ENCODE measurements at places on chromosomes 1 and 21.

DNA sequence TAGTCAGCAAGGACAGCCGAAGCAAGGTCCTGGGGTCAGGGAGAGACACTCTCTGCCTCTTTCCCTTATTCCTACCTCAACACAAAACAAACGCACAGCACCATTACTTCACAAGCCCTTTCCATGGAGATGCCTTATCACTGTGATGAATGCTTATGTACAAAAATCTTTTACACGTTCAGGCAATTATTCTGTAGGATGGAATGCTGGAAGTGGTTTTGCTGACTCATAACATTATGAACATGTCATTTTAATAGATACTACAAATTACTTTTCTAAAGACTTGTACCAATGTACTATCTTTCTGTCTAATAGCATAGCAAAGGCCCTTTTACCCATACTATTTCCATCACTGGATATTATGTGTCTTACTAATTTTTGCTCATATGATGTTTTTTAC, 98.4 kb downstream of the TTLL7 start:
- no peak for DNase-seq

GRCh38 chr1:223492044-223492443, 98.8 kb downstream of the CCDC185 start:
- no peak for DNase-seq

DNA sequence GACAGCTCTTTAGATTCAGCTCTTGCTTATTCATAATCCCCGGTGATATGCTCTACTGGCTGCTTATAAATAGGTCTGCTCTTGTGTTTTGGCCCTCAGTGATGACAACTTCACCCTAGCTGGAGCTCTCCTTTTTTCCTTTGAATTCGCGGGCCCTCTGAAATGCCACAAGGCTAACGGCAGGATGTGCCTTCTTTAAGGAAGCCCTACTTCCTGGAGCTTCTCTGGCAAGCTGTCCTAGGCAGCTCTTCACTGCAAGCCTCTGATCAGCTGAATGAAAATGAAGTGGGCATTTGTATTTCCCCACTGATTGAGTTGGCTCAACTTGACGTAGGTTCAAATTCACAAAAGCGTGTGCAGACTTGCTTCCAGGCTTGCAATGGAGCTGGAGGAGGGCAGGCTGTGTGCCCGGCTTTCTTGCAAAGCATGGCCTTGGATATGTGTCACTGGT, 22.2 kb downstream of the SGIP1 start:
- DNase-seq = no peak

- DNase-seq = no peak
These were observed 61.9 kb downstream of the RHBG start for GRCh38 chr1:156430866-156431265.

DNA sequence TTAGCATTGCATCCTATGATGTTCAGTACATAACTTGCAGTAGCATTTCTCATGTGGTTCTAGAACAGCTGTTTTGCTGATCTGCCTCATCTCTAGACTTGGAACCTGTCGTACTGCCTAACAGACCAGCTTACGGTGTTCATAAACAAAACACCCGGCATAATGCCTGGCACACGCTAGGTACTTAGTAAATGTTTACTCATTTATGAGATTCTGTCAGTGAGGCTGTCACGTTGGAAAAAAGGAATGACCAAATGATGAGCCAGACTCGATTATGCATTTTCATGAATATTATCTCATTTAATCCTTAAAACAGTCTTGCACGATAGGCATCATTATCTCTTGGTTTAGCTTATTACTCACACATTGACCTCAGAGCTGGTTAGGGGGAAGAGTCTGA, 46.4 kb downstream of the CACHD1 start:
- DNase-seq = no peak

DNA sequence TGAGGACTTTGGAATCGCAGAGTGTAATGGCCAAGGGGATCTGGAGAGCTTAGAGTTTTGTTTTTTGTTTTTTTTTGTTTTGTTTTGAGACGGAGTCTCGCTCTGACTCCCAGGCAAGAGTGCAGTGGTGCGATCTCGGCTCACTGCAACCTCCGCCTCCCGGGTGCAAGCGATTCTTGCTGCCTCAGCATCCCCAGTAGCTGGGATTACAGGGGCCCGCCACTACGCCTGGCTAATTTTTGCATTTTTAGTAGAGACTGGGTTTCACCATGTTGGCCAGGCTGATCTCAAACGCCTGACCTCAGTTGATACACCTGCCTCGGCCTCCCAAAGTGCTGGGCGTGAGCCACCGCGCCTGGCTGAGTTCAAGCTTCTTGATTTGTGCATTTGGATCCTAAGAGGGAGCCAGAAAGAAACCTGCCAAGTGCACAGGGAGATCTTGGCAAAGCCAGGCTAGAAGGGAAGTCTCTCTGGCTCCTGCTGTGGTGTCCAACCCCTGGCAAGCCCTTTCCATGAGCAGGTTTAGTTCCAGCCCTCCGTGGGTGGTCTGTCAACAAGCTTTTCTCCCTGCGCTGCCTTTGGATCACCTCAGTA, 852 bp downstream of the FAAH start:
- no peak for DNase-seq

DNA sequence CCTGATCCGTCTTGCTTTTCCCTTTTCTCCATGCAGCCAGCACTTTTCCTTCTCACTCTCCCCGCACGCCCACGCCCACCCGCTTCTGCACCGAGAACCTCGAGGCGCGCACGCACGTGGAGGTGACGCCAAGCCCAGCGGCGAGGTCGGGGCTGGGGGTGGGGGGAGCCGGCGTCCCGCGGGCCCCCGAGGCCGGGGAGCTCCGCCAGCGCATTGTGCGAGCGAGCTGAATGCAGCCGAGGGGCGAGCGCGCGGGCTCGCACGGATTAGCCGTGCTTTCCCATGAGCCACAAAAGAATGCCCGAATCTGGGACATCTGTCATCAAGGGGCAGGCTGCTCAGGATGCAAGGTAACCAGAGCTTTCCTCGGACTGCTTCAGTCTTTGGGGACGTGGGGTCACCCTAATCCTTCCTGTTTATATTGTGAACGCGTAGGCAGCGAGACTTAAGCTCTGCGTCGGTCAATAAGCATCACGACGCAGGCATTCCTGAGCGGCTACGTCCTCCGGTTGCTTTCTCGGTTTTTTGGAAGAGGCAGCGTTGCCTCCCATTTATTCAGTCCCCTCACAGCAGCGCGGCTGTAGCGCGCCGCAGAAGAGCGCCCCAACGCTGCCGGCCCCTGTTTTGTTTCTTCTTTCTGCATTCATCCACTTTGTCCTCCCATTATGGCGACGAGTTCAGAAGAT, 67.3 kb upstream of the AKT3 start:
- peak; percentile 8 for DNase-seq

DNA sequence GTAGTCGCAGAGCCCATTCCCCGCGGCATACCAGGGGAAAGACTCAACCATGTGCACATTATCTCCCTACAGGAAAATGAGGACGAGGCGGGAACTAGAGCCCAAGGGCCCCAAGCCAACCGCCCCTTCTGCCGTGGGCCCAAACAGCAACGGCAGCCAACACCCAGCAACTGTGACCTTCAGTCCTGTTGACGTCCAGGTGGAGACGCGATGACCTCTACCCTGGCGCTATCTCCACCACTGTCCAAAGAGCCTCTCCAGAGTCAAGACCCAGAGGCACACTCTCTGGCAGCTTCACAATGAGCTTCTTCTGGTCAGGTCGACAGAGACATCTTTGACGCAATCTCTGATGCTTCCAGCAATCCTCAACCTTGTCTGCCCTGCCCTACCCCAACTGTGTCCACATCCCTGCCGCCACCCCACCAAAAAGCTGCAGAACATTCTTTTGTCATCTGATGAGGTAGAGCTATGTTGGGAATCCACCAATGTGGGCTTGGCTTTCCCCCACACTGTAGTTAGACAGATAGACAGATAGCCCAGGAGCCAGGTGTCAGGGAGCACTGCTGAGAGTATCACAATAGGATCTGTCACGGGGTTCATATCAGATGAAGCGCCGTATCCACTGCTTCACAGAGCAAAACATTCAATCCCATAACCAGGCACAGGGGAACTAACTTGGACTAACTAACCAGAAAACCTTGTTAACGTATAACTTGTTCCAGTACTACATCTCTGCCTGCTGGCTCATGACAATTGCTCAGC, 37.4 kb upstream of the SRRM1 start:
- DNase-seq = no peak

- DNase-seq = no peak
These were observed 6.0 kb downstream of the COL24A1 start for GRCh38 chr1:86150553-86151055.

- no peak for DNase-seq
These were observed 453 bp downstream of the CDKN2C start for GRCh38 chr1:50970509-50970887.

DNA sequence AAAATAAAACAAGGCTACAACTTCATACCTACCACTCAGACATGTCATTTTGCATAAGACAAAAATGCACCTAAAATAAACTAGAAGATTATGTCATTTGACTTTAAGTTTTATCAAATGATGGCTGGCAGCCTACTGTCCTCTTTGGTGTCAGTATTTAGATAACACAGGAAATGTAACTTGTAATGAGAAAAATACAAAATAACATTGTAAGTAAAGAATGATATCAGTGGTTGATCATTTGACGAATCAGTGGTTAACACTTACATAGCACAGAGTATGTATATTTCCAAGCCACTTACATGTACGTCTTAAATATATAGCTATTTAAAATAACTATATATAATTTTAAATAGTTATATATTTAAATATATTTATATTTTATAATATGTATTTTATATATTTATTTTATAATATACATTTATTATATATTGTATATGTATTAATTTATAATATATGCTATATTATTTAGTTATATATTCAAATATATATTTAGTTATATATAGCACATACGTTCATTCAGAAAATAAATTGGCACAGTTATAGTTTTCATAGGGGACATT, 44.1 kb downstream of the ZNF678 start:
- no peak for DNase-seq

- no peak for DNase-seq
These were observed 15.3 kb upstream of the TRNAU1AP start for GRCh38 chr1:28537457-28538199.

GRCh38 chr1:2783069-2783434, 18.4 kb downstream of the TTC34 start:
- DNase-seq = no peak

DNA sequence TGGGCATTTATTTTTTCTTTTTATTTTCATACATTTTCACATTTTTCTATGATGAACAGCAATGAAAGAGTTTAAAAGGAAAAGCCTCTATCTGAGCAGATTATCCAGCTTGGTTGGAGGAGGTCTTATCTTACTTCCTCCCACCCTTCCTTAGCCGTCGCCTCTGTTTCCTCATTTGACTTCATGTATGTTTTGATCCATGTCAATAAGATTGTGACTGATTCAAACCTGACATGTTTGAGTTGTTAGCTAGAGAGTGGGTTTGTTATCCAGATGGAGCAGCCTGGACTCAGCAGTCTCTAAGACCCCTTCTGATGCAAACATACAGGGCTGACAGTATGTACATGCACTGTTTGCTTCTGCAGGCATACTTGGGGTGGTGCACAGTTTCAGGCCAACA, 31.2 kb downstream of the MACO1 start:
- no peak for DNase-seq

All from stimulated activated naive CD4-positive, alpha-beta T cell treated with Interleukin-2 at 50 U/mL for 16 hours (primary cell).